NCI-H2081 (cell line): ENCODE measurements at places on chromosomes 5 and 9.

DNA sequence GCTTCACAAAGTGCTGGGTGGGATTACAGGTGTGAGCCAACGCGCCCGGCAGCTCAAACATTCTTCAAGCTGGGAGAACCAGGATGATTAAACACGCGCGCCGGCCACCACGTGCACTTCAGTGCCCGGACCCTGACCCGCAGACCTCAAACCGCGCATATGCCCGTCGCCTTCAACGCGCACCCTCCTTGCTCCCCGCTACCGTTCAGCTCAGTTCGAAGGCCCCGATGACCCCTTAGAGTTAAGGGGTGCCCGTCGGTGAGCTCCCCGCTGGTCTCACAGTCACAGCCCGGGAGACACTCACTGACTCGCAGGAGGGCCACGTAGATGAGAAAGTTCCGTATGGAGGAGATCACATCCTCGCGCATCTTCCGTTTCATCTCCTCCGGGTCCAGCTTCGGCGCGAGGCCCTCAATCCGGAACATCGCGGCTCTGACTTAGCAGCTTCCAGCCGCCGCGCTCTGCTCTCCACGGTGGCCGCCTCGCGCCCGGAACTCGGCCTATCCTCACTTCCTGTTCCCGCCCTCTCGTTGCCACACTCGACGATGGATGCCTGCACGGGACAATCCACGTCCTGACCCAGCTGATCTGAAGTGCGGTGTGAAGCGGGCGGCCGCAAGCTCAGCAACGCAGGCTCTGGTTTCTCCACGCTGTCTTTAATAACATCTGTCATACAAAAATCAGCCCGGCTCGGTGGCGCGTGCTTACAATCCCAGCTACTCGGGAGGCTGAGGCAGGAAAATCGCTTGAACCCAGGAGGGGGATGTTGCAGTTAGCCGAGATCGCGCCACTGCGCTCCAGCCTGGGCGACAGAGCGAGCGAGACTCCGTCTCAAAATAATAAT lies at the start of gene TOMM5:
TSS of gene TOMM5 (minus strand) at position 490 of the 844 bp plus-strand sequence. CDS start at position 425, 65 bp downstream.
- DNase-seq, result peak; percentile 86

GRCh38 chr5:157745041-157745456 lies 1.5 kb downstream of the LSM11 start:
- no peak for DNase-seq

GRCh38 chr5:172680921-172681320 lies 39.9 kb downstream of the NEURL1B start:
- DNase-seq, result no peak

DNA sequence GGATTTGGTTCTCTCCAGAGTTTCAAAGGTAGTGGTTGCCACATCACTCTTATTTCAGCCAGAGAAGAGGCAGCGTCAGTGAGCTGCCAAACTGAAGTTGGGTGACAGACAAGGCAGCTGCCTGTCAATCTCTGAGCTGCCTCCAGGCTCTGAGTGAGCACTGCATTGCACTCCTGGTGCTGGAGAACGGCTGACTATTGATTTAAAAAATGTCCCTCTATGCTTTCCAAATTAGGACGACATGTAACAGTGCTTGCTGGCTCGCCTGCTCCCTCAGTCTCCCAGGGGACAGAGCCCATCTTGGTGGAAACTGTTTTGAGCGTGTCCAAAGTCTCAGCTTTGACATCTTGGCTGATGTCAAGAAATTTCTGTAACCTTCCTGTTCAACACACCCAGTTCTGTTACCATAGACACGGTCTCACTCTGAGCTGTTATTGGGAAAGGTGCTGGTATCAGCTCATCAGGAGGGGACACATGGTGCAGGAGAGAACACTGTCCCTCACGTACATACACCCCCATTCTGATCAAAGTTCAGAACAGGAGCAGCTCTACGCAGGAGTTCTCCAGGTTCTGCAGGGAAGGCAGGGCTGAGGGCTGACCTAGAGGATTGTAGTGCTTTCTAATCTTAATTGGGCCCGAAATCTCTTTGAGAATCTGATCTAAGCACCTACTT lies 15.7 kb downstream of the PCDH12 start:
- no peak for DNase-seq

DNA sequence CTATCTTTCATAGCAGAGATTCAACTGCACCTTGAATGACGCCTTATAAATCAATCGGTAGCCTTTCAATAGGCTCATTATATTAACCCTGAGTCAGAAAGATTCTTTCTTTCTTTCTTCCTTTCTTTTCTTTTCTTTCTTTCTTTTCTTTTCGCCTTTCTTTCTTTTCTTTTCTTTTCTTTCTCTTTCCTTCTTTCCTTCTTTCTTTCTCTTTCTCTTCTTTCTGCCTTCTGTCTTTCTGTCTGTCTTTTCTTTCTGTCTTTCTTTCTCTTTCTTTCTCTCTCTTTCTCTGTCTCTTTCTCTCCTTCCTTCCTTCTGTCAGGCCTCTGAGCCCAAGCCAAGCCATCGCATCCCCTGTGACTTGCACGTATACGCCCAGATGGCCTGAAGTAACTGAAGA lies 86.0 kb upstream of the CLINT1 start:
- no peak for DNase-seq

GRCh38 chr5:32785611-32786254 lies 74.6 kb downstream of the NPR3 start:
- no peak for DNase-seq

DNA sequence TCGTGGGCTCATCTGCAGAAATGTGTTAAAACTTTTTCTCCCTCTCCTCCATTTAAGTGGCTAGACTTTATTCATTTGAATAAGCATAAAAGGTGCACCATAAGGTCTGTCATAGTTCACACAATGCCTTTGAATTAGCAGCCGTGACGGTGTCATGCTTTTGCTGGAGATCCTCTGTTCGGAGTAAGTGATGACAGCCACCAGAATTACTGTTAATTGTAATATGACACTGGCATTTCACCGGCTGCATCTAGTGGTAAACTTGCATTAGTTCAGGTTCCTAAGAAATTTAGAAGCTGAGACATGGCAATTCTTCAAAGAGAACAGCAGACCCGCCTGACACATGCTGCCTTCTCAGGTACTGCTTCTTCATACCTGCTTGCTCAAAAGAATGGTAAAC lies 241.7 kb downstream of the EBF1 start:
- no peak for DNase-seq
